Ecto neural progenitor cell (in vitro differentiated cells): ENCODE measurements at places on chromosomes 4 and X.

DNA sequence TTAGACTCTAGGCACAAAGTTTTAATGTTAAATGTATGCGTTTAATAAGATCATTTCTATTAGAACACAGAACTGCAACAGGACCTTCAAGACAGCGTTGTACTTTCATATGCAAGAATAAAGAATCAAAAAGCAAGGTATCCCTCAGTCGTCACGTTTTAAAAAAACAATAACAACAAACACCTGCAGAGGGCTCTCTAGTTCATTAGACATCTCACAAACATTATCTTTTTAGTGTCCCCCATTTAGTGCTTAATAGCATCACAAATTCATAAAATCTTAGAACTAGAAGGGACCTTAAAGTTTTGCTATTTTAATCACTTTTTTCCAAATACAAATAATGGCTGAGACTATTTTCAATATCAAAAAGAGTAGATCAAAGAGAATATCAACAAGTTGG lies 236.6 kb downstream of the DCHS2 start:
- DNase-seq, result no peak

- DNase-seq, result no peak
These were observed 324.4 kb downstream of the CAMK2D start for GRCh38 chr4:113437129-113437528.

GRCh38 chr4:99715286-99715685 lies 57.7 kb upstream of the C4orf54 start:
- no peak for DNase-seq

DNA sequence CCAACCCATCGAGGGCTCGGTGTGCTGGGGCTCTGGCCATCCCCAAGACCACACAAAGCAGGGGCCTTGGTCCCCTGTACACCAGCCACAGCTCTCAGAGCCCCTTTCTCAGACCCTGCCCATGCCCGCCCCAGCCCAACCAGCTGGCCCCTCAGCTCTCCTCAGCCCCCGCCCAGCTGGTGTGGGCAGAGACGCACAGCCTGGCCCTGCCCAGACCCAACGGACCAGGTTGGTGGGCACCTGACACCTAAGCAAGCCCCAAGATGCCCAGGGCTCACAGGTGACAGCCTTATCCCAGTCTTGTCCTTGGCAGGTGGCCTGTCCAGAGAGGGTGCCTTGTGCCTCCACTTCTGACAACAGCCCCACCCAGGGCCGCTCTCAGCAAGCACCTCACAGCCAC lies 42.4 kb downstream of the FAM53A start:
- no peak for DNase-seq

DNA sequence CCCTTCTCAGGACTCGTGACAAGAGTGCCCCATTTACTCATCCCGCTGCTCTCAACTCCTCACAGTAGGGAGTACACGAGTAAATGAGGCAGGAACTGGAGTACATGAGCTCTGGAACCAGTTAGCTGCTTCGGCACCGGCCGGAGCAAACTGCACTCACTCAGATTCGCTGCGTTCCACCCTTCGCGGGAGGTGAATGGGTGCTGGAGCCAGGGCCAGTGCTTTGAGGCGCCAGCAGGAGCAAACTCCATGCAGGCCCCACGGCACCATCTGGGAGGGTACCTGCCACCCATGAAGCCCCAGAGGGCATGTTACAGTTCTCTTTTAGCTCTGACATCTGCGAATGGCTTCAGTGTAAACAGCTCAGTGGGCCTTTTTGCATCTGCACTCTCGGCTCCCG lies 315.5 kb upstream of the GK2 start:
- peak; percentile 53 for DNase-seq
